SK-MEL-5 (cell line): ENCODE measurements at places on chromosomes 5 and 9.

DNA sequence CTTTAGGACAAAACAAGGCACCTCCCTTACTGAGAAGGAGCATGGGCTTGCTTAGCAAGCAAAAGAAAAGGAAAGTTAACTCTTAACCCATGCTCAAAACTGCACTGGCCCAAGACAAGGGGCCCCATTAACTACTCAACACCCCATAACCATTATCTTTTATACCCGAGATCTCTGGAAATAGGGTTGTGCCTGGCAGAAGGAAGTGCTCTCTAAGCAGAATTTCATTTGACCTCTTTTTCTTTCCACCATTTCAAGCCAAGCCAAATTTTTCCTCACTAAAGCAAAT lies 167.2 kb downstream of the RASEF start:
- no peak for DNase-seq

- no peak for DNase-seq
Measured at GRCh38 chr5:78972654-78973428, 12.3 kb downstream of the ARSB start.

DNA sequence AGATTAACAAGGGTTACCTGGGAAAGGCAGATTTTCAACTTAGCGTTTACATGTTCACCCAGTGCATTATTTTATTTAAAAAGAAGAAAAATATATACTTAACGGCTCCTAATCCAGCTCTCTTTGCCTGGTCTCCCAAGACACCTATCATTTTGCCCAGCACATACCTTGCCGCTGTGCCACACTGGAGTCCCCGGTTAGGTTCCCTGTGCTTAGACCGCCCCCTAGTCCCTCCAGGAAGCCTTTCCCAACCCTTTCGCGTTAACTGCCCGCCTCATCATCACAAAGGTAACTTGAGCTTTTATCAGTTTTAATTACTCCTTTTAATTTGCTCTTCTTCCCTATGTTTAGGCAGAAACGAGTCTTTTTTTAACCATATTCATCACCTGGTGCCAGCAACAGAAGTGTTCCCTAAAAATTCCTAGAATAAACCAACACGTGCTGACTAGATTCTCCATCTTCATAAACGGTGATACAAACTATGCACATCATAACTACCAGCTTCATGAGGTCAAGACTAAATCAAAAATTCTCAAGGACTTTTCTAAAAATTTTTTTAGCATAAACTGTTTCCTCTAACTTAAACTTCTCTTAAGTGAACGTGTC lies 19.7 kb downstream of the DNAJA1 start:
- peak; percentile 44 for DNase-seq

- DNase-seq: no peak
Measured at GRCh38 chr5:140711794-140712193, 11.5 kb downstream of the ZMAT2 start.

DNA sequence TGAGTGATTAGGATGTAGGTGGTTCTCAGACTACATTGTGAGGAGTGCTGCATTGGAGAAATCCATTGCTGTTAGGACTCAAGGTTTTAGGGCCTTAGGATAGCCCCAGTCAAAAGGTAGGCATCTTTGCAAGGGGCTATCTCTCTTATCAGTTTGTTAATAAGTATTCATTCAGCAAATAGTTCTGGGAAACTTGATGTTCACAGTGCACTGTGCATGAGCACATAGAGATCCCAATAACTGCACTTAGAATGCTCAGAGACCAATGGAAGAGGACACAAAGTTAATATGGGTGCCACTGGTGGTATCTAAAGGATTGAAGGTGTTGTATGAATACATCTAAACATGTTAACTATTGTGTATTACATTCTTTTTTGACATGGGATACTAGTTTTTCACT lies 131.4 kb downstream of the KIF4B start:
- no peak for DNase-seq

- no peak for DNase-seq
Measured at GRCh38 chr5:68053202-68053601, 162.4 kb upstream of the PIK3R1 start.

DNA sequence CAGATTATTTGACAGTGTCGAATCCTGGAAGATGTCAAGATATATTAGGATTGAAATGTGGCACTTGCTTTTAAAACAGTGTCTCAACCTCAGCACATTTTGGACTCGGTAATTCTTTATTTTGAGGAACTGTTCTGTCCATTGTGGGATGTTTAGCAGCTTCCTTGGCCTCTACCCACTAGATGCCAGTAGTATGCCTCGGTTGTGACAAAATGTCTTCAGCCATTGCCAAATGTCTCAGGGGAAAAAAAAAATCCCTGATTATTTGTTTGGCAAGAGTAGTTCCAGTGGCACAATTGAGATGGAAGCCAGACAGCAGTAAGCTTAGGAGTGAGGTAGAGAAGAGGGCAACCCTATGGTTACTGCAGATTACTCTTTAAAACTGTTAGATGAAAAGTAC lies 694.5 kb upstream of the RIOK2 start:
- DNase-seq: no peak
